ENCODE measurements at places on chromosomes 2 and 18.

DNA sequence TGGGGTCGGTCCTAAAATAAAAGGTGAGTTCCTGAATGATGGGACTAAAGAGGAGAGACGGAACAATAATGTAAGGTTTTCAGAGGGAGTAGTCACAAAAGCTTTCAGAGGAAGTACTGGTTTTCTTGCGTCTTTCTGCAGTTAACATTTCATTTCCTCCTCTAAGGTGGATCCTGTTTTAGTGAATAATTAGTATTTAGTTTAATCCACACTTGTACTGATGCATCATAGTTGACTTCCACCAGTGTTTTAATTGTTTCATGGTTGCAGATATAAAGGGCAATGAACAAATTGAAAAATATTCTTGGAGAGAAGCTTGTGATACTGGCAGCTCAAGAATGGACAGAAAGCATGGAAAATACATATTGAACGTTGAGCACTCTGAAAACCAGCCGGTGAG, at the start of gene DYNAP:
DYNAP (plus strand) TSS at position 301 of the 400 bp plus-strand sequence; CDS start at position 339, 38 bp downstream.
- DNase-seq = no peak

GRCh38 chr2:25274868-25275574, 66.7 kb downstream of the DNMT3A start:
- peak; percentile 53 for DNase-seq

- DNase-seq = no peak
Observed at GRCh38 chr2:135093670-135094330, 41.7 kb downstream of the RAB3GAP1 start.

GRCh38 chr2:141317986-141318385, 812.8 kb downstream of the LRP1B start:
- DNase-seq = no peak

GRCh38 chr2:25806941-25807340, 71.3 kb downstream of the ASXL2 start:
- no peak for DNase-seq

- no peak for DNase-seq
Observed at GRCh38 chr2:165874445-165875039, 79.0 kb downstream of the TTC21B start.

DNA sequence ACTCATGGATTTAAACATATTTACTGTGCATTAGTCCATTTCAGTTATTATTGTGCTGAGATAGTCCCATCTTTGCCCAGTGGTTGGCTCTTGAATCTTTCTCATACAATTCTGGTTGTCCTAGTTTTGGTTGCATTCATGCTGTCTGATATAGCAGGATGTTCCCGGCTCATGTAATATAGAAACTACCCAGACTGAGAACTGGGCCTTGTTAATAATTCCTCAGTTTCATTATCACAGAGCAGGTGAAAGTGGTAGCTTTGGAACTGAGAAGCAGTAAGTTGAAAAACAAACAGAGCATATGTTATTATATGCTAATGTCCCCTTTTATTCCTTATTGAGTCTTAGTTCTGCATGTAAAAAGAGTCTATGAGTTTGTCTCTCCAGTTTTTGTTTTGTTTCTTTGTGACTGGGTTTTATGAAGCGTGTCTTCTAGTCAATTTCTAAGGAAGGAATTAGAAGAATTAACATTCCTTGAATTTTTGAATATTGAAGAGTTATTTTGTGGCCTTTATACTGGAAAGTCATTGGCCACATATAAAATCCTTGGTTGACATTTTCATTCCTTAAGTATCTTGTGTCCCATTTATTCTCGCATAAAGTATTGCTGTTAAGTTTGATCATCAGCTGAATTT, 43.3 kb downstream of the EIF5B start:
- no peak for DNase-seq

DNA sequence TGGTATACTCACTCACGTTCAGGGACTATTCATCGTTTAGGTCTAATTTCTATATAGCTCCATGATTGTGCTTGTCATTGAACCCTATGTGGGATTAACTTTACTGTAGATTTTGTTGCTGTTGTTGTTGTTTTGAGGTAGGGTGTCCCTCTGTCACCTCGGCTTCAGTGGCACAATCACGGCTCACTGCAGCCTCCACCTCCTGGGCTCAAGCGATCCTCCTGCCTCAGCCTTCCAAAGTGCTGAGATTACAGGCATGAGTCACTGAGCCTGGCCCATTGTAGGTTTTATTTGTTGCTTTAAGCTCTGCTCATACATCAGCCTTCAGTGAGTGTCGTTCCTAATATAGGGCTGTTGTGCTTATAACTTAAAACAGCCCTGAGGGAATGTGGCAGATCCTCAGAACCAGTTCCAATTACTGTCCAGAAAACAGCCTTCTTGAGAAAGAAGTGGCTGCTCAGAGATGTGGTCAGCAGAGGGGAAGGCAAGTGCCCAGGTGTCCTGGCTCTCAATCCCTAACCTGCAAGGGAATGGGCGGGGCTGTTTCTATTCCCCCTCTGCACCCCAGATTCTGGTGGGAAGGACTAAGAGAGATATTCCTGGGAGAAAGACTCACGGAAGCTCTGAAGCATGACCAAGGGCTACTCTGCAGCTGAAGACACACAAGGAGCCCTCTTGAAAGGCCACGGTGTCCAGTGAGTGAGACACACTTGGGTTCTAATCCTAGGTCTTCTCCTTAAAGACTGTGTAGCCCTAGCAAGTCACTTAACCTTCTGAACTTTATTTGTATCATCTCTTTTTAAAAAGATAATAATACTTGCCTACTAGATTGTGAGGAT, 79.6 kb upstream of the LCLAT1 start:
- no peak for DNase-seq

DNA sequence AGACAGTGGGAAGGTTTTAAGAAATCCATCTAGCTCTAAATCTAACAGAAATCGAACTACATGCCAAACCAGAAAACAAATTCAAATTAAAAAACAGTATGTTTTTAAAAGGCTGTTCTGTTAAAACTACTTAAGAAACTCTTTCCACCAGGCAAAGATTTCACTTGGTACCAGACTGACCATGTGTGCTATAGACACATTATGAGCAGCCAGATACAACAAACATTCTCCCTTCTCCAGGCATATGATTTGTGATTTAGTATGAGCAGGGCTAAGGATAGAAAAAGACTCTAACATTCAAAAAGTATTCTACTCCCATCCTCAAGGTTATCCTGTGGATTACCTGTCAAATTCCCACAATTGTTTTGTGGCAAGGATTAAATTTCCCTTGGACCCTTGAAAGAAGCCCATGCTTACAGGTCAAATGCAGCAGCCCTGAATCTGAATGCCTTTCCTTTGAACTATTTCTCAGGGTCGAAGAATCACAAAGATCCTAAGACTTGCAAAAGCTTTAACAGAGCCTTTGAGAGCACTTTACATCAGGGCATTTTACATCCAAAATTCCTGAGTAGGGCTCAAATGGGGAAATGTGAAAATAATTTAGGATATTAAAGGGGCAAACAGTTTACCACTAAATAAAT, 42.5 kb upstream of the TTC32 start:
- DNase-seq = no peak

GRCh38 chr2:23235292-23235691, 149.7 kb upstream of the KLHL29 start:
- DNase-seq = no peak

DNA sequence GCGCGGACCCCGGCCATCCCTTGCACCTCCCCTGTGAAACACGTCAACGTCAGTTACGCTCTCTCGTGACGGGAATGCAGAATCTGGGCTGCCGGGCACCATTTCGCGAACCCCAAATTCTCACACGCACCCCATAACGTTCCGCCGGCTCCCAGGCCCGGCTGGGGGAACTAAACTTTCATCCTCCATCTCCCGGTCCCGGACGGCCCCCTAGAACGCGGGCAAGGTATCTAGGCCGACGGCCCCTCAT, 544 bp downstream of the DNAJC27 start:
- DNase-seq = no peak

- no peak for DNase-seq
Observed at GRCh38 chr18:2984091-2984490, 28.9 kb downstream of the LPIN2 start.

DNA sequence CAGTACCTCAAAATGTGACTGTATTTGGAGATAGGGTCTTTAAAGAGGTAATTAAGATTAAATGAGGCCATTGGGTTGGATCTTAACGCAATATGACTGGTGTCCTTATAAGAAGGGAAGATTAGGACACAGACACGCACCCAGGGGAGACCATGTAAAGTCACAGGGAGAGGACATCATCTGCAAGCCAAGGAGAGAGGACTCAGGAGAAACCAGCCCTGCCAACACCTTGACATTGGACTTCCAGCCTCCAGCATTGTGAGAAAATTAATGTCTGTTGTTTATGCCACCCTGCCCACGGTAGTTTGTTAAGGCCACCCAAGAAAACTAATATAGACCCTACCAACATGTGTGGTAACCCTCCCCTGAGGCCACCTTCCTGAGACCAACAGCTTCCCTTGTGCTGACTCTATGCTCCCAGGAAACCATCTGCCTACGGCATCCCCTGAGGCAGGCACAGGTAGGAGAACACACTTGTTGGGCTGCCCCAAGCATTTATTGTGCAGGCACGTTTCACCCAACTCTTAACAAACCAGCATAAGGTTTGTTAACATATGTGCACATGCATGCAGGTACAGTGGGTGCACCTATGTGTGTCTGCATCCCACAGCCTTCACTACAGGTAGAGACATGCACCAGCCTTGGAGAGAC, 161.5 kb upstream of the AGAP1 start:
- DNase-seq = no peak

GRCh38 chr2:73897934-73898333, 5.1 kb downstream of the ACTG2 start:
- no peak for DNase-seq

DNA sequence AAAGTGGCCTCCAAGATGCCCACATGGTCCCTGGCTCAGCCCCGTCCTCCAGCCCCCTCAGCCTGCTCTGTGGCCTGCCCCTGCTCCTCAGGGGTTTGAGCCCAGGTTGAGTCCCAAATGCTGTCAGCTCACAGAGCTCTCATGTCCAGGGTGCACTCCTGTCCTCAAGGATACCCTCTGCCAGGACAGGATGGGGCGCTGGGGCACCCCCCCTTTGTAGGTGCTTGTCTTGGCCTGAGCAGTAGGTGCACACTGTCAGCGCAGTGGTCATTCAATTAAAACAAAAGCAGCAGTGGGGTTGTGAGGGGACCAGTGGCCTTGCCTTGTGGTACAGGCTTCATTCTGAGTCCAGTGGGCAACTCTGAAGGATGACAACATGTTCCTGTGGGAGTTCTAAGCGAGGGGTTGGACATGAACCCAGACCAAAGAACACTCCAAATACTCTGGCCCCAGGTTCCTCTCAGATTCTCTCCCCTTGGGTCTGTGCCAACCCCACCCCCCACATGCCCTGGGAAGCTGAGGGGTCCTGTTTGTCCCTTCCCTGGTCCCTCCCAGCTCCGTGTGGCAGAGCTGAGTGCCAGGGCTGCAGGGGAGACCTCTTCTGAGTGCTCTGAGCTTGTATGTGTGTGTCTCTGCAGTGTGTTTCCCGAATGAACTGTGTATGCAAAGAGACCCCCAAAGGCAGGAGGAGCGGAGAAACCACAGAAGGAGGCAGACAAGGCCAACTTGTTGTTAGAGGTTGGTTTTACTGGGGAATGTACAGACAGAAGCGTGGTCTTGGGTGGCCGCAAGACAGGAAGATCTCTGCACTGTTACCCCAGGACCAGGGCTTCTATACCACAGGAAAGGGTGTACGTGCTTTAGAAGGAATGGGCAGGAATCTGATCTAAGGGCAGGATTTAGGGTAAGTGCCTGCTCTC, 155.6 kb upstream of the HS6ST1 start:
- no peak for DNase-seq

DNA sequence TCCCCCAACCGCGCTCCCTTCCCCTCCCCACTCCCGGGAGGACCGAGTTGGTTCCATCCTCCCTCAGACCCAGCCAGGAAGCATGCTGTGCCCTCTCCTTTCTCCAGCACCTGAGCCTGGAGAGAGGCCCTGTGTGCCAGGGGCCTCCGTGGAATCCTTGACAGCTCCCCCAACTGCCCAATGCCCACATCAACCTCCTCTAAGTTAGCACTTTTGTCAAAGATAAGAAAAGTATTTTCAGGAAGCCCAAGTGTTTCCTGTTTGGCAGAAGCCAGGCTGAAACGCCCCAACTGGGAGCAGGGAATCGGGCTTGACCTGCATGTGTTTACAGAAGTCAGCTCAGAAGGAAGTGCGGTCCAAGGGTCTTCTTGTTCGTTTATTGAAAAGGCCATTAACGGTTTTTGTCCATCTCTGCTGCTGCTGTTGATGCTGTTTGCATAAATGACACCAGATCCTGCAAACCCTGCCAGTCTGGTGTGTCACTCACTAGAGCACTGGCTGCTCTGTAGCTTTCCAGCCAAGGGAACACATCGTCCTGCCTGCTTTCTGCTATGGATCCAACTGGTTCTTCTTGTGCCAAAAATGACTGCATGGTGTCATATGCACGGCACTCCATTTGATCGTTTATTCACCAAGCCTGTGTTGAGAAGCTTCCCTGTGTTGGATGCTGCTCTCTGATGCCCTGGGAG, 35.4 kb upstream of the COL6A3 start:
- DNase-seq = no peak

GRCh38 chr18:24860978-24861680, 400.7 kb downstream of the HRH4 start:
- no peak for DNase-seq

- DNase-seq = peak; percentile 11
Observed at GRCh38 chr2:54942373-54942772, 107.9 kb downstream of the RTN4 start.

GRCh38 chr2:82837588-82838304, 1621.3 kb downstream of the SUCLG1 start:
- no peak for DNase-seq

GRCh38 chr18:76925501-76925900, 103.1 kb downstream of the ZNF236 start:
- no peak for DNase-seq

GRCh38 chr2:8822218-8822617, 15.2 kb downstream of the KIDINS220 start:
- no peak for DNase-seq

DNA sequence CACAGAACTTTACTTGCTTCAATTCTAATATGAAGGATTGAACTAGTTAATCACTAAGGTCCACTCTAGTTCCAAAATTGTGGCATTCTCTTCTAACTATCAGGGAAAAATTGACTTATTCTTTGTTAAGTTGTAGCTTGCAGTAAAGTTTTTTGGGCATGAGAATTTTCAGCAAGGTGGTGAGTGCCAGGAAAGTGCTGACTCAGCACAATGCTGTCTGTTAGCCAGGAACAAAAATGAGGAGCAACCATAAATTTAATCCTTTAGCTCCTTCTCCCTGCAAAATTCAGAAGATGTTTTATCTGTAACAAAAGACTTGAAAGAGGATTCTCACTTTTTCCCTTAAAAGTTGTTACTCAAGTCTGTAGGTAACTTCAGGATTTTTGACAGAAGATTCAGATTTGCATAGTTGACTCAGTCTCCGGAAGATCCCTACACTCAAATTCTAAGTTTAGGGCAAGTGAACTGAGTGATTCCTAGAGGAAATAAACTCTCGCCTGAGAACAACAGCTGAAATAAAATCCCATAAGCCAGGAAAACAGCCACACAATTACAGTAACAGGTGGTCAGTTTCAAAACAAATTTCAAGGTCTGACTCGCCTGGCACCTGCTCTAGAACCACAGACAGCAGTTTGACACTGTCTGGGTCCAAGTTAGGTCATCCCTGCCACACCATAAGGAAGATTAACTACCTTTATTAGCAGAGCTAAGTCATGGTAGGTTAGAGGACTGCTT, 20.2 kb upstream of the DARS1 start:
- no peak for DNase-seq

Data from activated CD8-positive, alpha-beta memory T cell treated with anti-CD3 and anti-CD28 coated beads for 4 hours (primary cell).